ENCODE measurements at places on chromosomes 2 and 18. TPM values are rescaled to one million over a fixed set of nuclear protein-coding genes. Genes with fewer than 3 reads are reported as not detected.

DNA sequence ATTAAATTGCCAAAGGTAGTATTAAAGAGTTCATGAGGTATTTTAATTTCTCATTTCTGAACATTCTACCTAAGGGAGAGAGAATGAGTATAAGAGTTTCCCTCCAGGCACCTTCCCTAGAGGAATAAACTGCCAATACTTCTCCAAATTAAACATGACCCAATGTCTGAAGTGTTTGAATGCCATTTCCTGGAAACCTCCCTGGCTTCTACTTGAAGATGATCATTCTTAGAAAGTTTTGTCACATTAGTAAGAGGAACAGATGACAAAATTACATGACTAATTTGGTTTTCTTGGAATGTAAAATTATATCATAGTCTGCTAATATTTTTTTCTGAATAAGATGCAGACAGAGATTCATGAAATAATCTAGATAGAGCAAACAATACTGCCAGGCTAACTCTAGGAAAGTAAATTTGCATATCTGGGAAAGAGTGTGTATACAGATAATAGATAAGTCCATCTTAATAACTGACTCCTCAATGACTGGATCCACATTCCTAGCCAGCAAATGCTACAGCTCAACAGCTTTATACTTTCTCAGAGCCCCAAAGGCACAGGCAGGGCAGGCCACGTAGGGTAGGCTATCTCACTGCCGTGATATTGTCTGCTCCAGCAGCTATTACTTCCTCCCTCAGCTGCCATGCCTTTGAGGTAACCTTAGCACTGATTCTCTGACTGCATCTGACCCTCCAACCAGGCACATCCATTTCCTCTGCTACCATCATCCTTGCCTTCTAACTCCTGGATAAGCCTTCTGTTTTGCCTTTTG is 630.8 kb upstream of the PIK3C3 start:
- DNase-seq = no peak

- no peak for DNase-seq
These were observed 36.9 kb upstream of the FZD7 start for GRCh38 chr2:201996679-201997314.

- no peak for DNase-seq
These were observed 150.4 kb upstream of the ITGA4 start for GRCh38 chr2:181306785-181307184.

GRCh38 chr2:63440612-63441011 is 147.7 kb downstream of the WDPCP start:
- DNase-seq = no peak

DNA sequence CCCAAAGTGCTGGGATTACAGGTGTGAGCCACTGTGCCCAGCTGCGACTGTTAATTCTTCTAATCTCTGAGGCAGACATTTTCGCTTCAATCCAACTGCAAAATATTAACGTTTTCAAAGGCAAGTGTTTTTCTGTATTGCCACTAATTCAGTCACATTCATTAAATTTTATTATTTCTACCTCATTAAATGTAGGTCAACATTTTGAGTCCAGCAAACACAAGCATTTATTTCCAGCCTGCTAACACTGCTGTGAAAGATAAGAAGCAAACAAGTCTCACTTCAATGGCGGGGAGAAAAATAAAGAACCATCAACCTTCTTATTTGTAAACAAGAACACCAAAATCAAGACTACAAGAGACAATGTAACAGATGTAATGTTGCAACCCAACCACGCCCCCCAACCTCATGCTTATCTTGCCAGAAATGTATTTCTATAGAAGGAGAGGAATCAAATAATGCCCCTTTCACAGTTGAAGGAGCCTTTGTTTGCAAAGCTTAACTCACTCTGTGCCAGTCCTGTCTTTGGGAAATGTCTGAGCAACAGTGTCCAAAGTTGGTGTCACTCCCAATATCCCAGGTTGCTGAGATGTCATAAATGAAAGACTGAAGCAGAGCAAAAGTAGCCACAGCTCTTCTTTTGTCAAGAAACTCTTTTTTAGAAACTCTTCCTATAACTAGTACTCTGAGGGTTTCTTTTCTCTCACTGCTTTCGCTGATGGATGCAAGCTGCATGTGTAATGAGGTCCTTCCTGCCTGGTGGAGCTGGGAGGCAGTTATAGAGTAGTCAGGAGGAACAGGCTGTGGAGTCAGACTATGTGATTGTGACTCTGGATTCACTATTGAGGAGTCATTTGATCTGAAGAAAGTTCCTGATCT is 8.6 kb downstream of the DOCK10 start:
- no peak for DNase-seq

The POU3F3 gene
- total RNA-seq = not detected

The ANKRD36 gene
- total RNA-seq = 11.9 TPM

The CNDP1 gene
- not detected for total RNA-seq
